ENCODE measurements at places on chromosomes 1 and 21. TPM values are rescaled to one million over a fixed set of nuclear protein-coding genes. Genes with fewer than 3 reads are reported as not detected.

GRCh38 chr1:201374364-201374763 is 3.1 kb downstream of the TNNT2 start:
- H3K4me3 ChIP-seq, result no peak overlapping the region
- peaks cover 4% of the 10 kb centered on the region for H3K27me3 ChIP-seq
- H3K4me1 ChIP-seq, result no peaks in the 10 kb centered on the region
- H3K27ac ChIP-seq, result no peak overlapping the region

- H3K4me3 ChIP-seq, result no peak overlapping the region
- no peaks in the 10 kb centered on the region for H3K4me1 ChIP-seq
- H3K36me3 ChIP-seq, result no peaks in the 10 kb centered on the region
- H3K27me3 ChIP-seq, result no peaks in the 10 kb centered on the region
- no peak for DNase-seq
Measured at GRCh38 chr1:185581961-185582725, 152.0 kb upstream of the HMCN1 start.

DNA sequence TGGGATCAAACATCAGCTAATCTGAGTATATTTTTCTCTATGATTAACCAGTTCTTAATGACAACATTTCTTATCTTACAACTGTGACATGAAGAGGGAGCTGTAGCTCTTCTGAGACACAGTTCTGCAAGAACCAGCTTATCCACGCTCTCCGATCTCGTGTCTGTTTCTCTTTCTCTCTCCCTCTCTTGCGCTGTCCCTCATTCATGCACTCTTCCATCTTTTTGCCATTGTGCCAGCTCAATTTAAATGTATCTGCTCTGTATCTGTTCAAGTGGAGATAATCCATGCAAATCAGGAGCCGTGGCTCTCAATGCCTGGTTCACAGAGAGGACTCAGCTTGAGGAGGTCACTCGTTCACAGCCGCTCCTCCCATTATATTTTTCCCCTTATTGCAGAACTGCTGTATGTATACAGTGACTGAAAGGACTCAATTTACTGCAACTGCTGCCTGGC is 494.7 kb upstream of the ADGRL2 start:
- no peaks in the 10 kb centered on the region for H3K27me3 ChIP-seq
- no peaks in the 10 kb centered on the region for H3K36me3 ChIP-seq
- H3K4me3 ChIP-seq, result no peak overlapping the region
- H3K4me1 ChIP-seq, result no peaks in the 10 kb centered on the region

DNA sequence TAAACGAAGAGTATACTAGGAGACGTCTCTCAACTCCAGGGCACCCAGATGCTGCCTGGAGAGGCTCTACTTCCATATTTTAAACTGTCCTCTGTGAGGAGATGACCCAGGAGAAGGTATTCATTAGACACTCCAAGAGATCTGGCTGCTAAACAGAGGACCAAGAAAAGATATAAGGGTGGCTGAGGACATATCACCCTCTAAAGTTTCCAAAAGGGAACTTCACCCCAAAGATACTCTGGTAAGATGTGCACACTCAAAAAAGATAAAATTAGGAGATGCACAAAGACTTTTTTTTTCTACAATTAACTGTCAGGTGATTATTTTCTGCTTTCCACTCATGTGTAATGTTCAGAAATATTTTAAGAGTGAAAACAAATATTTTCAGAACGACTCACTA is 1.4 kb downstream of the ZNF670 start:
- H3K27ac ChIP-seq, result no peak overlapping the region
- no peak for DNase-seq
- H3K4me3 ChIP-seq, result peak overlapping the region; percentile 76

- H3K4me1 ChIP-seq, result no peaks in the 10 kb centered on the region
- H3K27ac ChIP-seq, result no peak overlapping the region
- DNase-seq, result no peak
- no peak overlapping the region for H3K4me3 ChIP-seq
- H3K27me3 ChIP-seq, result peaks cover 12% of the 10 kb centered on the region
- H3K36me3 ChIP-seq, result no peaks in the 10 kb centered on the region
Measured at GRCh38 chr21:44710756-44711326, 531 bp downstream of the TSPEAR start.

DNA sequence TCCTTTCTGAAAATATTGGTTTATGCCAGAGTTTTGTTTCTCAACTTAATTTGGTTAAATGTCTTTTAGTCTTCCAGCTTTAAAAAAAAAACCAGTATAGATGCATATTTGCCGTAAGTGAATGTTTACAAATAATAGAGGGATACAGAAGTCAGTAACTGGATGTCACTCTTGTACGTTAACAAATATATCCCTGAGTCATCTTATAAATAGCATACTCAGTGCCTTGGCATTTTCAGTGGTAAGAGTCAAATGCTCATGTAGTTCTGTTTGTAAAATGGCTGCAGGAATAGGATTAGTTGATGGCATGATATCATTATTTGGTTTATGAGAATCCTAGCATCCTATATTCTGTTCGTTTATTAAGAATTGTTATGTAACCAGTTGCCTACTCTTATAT is 55.4 kb downstream of the SPEN start:
- H3K27ac ChIP-seq, result no peak overlapping the region
- no peaks in the 10 kb centered on the region for H3K27me3 ChIP-seq
- no peak for DNase-seq
- H3K36me3 ChIP-seq, result peaks cover 1% of the 10 kb centered on the region

DNA sequence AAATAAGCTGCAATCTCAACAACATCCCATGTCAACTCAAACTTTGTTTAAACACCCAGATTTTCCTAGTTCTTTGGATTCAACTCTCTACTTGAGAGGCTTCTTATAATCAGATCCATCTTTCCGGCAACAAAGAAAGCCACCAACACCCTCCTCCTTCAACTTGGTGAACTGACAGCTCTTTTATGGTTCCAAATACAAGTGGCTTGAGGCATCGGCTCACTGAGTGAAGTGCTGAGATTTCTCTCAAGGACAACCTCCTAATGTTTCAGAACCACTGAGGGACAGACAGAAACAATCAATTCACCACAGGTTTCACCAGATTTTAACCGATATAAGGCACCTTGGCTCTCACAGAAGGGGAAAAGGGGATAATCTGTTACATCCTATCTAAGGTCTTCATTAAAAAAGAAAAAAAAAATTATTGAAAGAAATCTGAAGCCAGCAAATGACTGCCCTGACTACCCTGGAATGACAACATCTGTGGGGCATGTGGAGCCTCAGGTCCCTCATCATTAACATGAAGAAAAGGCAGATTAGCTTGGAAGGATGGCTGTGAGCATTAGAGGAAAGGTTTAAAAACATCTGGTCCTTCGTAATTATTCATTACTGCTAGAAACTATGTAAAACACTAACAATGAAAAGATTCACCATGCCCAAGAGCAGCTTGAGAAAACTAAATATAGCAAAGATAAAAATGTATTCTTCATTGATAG is 50.9 kb downstream of the PTPN14 start:
- H3K36me3 ChIP-seq, result no peaks in the 10 kb centered on the region
- no peak for DNase-seq
- no peaks in the 10 kb centered on the region for H3K4me1 ChIP-seq

- no peaks in the 10 kb centered on the region for H3K27me3 ChIP-seq
- no peak for DNase-seq
- no peak overlapping the region for H3K4me3 ChIP-seq
- no peaks in the 10 kb centered on the region for H3K4me1 ChIP-seq
- H3K27ac ChIP-seq, result no peak overlapping the region
Measured at GRCh38 chr21:19692231-19692630, 1288.6 kb upstream of the TMPRSS15 start.

DNA sequence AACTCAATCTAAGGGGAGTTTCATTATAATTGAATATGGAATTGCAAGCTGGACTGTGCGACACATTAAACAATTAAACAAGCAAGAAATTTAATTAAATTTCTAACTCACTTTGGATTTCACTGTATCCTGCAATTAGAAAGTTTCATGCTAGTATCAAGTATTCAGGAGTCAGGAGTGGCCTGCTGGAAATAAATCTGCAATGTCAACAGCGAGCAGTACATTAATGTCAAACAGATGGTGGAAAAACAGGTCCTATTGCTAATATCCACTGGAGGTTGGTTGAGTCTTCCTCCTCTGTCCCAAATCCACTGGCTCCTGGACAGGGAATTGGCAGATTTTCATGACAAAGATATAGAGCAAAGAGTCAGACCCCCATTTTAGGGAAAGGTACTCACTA is 237.1 kb downstream of the VAV3 start:
- H3K27me3 ChIP-seq, result no peaks in the 10 kb centered on the region
- H3K4me3 ChIP-seq, result no peak overlapping the region
- no peak overlapping the region for H3K27ac ChIP-seq
- no peaks in the 10 kb centered on the region for H3K4me1 ChIP-seq
- no peak for DNase-seq

DNA sequence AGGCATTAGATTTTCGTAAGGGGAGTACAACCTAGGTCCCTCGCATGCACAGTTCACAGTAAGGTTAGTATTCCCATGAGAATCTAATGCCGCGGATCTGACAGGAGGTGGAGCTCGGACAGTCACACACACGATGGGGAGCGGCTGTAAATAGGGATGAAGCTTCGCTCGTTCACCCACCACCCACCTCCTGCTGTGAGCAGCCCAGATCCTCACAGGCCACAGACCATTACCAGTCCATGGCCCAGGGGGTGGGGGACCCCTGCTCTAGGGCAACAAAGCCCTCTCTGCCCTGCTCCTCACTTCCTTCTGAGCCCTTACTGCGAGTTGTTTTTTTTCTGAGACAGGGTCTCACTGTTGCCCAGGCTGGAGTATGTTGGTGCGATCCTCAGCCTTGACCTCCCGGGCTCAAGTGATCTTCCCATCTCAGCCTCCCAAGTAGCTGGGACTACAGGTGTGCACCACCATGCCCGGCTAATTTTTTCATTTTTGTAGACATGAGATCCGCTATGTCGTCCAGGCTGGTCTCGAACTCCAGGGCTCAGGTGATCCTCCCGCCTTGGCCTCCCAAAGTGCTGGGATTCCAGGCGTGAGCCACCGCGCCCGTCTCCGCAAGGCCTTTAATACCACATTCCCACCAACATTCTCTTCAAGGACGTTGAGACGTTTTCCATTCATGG is 21.3 kb downstream of the TRPM2 start:
- DNase-seq, result no peak
- H3K27me3 ChIP-seq, result no peaks in the 10 kb centered on the region
- H3K4me3 ChIP-seq, result no peak overlapping the region
- peaks cover 3% of the 10 kb centered on the region for H3K4me1 ChIP-seq

GRCh38 chr1:14572861-14573260 is 25.6 kb upstream of the KAZN start:
- H3K36me3 ChIP-seq, result no peaks in the 10 kb centered on the region
- no peak overlapping the region for H3K27ac ChIP-seq
- no peaks in the 10 kb centered on the region for H3K4me1 ChIP-seq
- no peaks in the 10 kb centered on the region for H3K27me3 ChIP-seq
- H3K4me3 ChIP-seq, result no peak overlapping the region

- peaks cover 29% of the 10 kb centered on the region for H3K4me1 ChIP-seq
- no peaks in the 10 kb centered on the region for H3K27me3 ChIP-seq
- H3K27ac ChIP-seq, result no peak overlapping the region
- H3K36me3 ChIP-seq, result no peaks in the 10 kb centered on the region
- DNase-seq, result no peak
Measured at GRCh38 chr1:30770150-30770549, 12.6 kb upstream of the LAPTM5 start.

DNA sequence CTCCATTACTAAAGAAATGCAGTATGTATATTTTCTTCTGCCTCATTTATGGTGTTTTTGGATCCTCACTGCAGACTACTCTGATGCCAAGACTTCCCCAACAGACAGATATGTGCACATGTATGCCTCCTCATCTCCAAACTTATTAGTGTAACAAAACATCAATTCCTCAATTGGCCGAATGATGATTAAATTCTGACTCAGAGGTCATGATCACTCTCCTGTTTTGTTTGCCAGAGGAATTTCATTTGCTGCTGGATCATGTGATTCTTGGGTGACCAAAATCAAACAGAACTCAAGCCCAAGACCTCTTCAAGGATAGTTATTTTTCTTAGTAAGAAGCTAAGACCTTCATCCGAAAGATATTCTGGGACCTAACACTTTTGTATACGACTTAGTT is 227.6 kb downstream of the LMO4 start:
- H3K4me1 ChIP-seq, result no peaks in the 10 kb centered on the region
- no peak for DNase-seq
- no peaks in the 10 kb centered on the region for H3K27me3 ChIP-seq
- H3K27ac ChIP-seq, result no peak overlapping the region
- no peak overlapping the region for H3K4me3 ChIP-seq
- H3K36me3 ChIP-seq, result no peaks in the 10 kb centered on the region

DNA sequence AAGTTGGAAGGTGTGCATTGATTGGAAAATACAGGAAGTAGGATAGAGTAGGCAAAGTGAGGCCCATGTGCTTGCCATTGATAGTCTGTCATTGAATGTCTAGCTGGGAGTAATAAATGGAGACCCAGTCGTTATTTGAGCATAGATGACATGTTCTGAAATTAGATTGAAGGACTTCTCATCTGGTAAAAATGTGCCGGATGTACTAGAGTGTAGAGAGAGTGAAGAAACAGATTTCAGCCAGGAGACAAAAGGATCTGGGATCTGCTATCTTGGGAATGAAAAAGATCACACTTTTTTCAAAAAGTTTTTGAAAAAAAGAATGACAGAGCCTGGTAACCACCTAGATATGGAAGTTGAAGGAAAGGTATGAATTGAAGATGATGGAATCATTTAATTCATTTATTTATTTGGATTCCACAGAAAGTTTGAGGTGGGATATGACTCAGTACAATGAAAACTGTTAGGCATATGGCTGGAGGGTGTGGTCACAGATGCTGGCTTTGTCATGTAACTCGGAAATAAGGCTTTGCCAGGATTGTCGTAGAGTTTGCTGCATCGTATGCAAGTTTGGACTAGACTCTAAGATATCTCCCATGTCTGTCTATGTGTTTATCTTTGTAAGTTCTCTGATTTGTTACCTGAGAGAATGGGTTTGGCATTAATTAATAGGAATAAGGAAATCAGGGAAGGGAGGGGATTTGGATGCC is 137.1 kb downstream of the PBX1 start:
- H3K4me3 ChIP-seq, result no peak overlapping the region
- DNase-seq, result no peak
- H3K27ac ChIP-seq, result no peak overlapping the region
- H3K36me3 ChIP-seq, result no peaks in the 10 kb centered on the region

- H3K27me3 ChIP-seq, result no peaks in the 10 kb centered on the region
- H3K27ac ChIP-seq, result peak overlapping the region; percentile 82
- DNase-seq, result no peak
- H3K4me3 ChIP-seq, result no peak overlapping the region
- 0 out of 2 replicates have a peak, but pooled peaks cover under 1% of the 10 kb centered on the region for H3K36me3 ChIP-seq
Measured at GRCh38 chr1:156152628-156153027, 757 bp upstream of the SEMA4A start.

- DNase-seq, result no peak
- H3K4me1 ChIP-seq, result peaks cover 10% of the 10 kb centered on the region
Measured at GRCh38 chr1:7474786-7475502, 296.2 kb upstream of the VAMP3 start.

The LAX1 gene
- 11.6 TPM for total RNA-seq

The BGLAP gene
- 0.40 TPM for total RNA-seq

The CD244 gene
- 0.35 TPM for total RNA-seq

The ZBTB8A gene
- total RNA-seq, result 2.7 TPM

The AGO3 gene
- 17.6 TPM for total RNA-seq

The EPHB2 gene
- total RNA-seq, result 2.0 TPM

The NPHS2 gene
- total RNA-seq, result not detected

The DDAH1 gene
- 0.44 TPM for total RNA-seq

The CTSE gene
- total RNA-seq, result not detected

The ACOT11 gene
- 0.72 TPM for total RNA-seq

The WNT2B gene
- 0.15 TPM for total RNA-seq

The SPRR2E gene
- total RNA-seq, result not detected

The LCE1B gene
- 0.74 TPM for total RNA-seq

The FNBP1L gene
- 0.21 TPM for total RNA-seq

All from GM12878 (cell line).